Eye (tissue), 1 donor: ENCODE measurements at places on chromosomes 4 and X.

DNA sequence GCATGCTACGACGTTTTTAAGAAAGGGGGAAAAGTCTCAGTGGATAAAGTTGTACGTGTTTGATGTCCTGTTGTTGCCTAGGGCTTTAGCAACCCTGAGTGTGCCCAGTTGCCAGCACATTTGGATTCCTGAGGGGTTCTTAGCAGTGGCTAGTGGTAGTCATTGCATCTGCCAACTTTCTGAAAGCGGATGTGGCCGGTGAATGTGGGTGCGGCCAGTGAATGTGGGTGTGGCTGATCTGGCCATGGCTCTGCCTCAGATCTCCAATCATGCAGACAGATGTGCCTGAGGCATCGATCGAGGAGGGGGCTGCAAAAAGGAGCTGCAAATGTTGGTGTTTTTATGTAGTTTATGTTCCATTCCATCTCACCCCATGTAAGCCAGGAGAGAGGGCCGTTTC, 41.5 kb upstream of the FAT1 start:
- peak; percentile 46 for DNase-seq

DNA sequence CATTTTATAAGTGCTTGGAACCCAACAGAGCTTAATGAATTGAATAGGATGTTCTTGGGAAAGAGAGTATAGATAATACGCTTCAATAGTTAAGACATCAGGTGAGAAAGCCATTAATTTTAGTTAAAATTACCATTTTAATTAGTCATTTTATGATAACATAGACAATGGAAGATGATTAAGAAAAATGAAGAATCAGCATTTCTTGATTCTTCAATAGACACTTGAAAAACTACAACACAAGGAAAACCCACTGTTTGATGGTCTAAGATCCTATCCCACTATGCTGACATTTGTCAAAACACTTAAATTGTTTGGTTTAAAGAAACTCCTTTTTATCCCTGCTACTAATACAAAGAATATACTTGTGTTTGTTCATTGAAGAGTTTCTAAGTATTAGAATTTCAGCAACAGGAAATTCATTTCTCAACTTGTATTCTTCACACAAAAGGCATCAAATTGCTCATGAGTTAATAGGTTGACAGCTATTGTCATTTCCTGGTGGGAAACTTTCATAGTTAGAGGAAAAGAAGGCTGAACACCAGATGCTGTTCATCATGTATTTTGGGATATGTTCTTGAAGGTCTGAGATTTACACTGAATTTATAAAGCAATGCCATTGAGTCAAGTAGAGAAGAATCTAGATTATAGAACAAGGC, 9.6 kb upstream of the CXCL2 start:
- DNase-seq: peak; percentile 86

- no peak for DNase-seq
Measured at GRCh38 chr4:24798036-24798610, 2.8 kb downstream of the SOD3 start.

GRCh38 chr4:147863808-147864472, 132.1 kb downstream of the ARHGAP10 start:
- no peak for DNase-seq

DNA sequence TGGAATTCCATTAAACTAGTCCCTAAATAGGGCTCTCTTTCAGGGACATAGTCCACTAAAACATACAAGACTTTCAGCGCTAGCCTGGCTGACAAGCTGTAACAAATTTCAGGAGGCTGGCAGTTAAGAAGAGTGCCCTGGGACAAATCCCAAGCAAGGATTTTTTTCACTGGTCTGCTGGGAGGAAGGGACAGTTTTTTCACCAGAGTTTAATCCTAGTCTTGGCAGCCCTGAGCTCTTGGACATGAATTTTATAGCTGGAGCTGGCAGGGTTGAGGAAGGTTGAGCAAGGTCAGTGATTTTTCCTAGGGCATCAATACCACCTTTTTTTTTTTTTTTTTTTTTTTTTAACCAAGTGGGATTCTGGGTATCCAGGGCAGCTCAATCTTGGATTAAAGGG, 184.4 kb downstream of the SH2D1A start:
- DNase-seq: no peak

DNA sequence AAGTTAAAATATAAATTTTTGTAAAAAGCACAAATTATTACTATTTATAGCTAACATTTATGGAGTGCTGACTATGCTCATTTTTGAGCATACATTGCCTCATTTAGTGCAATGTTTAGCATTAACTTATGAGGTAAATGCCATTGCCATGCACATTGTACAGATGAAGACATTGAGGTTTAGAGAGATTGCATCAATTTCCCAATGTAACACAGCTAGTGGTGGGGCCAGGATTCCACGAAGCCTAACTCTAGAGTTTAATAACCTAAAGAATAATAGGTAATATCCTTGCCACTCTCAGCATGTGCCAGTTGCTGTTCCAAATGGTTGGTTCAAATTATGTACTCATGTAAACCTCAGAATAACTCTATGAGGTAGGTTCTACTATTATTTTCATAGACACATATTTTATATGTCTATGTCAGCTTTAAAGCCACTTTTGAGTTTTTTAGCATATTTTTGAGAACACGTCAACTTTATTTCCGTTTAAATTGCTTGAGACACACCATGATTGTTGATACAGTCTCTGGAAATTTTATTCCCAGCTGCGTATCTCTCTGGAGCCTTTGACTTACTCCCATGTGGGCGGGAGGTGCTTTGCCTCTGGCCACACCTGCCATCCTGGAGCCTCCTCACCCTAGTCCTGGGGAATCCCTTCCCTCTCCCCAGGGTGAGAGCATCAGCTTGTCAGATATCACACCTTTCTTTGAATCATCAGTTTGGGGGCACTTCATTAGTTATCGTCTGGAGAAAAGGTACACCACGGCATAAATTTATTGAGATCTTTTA, 10.8 kb upstream of the ADH1A start:
- no peak for DNase-seq

DNA sequence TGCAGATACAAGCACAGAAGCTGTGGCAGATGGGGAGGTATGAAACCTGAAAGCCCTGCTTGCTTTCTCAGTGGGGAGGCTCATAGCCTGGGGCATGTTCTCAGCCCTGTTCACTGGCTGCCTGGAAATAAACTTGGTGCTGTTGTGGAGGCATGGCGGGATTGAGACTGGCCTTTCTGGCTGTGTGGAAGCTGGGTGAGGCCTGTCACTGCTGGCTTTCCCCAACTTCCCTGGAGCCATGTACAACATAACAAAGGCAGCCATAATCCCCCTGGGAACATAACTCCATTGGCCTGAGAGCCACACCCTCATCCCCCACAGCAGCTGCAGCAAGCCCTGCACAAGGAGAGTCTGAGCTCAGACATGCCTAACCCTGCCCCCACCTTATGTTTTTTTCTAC, 237.7 kb upstream of the TLL1 start:
- DNase-seq: no peak

- no peak for DNase-seq
Measured at GRCh38 chr4:109231331-109231730, 71.1 kb downstream of the COL25A1 start.

DNA sequence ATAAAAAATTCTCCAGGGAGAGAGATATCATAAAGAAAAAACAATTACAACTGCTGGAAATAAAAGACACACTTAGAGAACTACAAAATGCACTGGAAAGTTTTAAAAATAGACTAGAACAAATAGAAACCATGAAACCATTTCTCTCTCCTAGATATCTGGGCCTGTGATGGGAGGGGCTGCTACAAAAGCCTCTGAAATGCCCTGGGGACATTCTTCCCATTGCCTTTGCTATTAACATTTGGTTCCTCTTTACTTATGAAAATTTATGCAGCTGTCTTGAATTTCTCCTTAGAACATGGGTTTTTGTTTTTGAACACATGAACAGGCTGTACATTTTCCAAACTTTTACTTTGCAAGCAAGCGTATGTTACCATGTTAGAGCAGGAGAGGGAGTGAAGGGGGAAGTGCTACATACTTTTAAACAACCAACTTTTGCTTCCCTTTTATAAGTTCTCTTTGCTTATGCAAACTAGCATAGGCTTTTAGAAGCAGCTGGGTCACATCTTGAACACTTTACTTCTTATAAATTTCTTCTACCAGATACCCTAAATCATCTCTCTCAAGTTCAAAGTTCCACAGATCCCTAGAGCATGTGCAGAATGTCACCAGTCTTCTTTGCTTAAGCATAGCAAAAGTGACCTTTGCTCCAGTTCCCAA, 47.9 kb upstream of the PACRGL start:
- no peak for DNase-seq

GRCh38 chrX:55159551-55159950, 60.6 kb upstream of the PAGE5 start:
- DNase-seq: no peak

DNA sequence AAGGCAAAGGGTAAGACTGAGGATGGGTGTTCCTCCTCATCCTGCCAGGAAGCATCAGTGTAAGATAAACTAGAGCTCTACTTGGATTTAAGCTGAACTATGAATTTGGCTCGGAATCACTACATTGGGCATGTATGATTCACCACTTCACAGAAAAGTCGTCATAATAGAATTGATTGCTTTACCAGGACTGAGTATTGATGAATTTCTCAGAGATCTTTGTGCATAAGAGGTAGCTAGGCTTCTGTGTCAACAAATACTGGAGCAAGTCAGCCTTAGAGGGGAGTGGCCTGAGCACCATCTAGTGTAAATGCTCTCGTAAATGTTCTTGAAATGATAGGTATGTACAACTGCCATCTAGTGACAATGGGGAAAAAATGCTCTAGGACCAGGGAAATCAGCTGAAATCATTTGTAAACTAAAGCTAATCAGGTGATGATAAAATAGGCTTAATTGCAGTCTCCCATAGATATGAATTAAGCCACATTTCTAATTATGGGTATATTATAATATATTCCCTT, 309.5 kb upstream of the FMR1 start:
- DNase-seq: peak; percentile 1

DNA sequence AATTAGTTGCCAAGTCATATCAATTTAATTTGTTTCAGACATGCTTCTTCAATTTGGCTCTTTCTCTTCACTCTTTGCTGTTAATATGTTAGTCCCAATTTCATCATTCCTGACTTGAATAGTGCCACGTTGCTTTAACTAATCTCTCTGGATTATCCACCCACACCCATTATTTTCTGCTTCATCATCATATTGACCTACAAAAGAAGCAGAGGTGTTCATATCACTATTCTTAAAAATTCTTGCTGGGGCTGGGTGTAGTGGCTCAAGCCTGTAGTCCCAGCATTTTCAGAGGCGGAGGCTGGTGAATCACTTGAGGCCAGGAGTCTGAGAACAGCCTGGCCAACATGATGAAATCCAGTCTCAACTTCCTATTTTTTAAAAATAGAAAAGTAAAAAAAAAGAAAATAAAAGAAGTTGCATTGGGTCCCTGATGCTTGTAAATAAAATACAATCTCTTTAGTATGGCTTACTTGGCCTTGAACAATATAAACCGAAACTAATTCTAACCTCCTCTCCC, 65.7 kb upstream of the KCNIP4 start:
- DNase-seq: no peak

DNA sequence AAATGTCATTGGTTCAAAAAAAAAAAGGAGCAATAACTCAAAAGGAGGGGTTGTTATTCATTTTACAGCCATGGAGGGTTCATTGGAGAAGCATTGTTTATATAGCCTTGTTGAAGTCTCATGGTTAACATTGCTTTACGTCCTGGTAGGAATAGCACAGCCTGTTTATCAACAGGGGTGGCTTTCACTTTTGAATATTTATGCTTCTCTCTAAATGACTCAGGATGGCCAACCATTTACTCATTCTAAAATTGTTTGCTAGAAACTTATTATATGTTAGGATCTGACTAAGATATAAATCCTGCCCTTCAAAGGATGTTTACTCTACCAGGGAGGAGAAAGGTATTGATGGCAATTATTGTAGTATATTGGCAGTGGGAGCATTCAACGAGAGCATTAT, 534.1 kb upstream of the GALNTL6 start:
- no peak for DNase-seq

GRCh38 chrX:39736216-39737211, 361.2 kb downstream of the BCOR start:
- DNase-seq: no peak

- no peak for DNase-seq
Measured at GRCh38 chr4:81664079-81664478, 192.4 kb upstream of the RASGEF1B start.

- DNase-seq: peak; percentile 74
Measured at GRCh38 chrX:41922431-41923151, 763 bp downstream of the CASK start.

DNA sequence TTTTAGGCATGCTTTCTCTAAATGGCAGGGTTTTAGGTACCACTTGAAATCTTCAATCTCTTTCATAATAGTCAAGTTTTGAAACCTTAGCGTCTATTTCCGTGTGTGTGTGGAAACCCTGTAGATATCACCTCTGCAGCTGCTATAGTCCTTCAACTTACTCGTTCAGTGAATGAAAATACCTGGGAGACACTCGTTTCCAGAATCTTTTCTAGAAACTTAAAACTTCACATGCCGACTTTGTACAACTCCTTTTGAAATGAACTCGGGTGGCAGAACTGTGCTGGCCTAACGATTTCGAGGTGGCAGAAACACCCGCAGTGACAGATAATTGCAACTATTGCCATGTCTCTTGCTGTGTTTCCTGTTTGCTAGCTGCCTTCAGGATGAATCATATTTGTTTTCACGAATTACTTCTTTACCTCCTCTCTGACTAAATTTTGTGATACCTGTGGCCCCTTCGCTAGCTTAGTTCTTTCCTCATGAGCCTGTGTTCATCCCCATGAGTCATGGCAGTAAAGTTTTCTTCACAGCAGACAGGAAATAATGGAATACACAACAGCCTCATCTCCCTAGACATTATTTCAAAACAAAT, 104.7 kb upstream of the SMIM10 start:
- no peak for DNase-seq

DNA sequence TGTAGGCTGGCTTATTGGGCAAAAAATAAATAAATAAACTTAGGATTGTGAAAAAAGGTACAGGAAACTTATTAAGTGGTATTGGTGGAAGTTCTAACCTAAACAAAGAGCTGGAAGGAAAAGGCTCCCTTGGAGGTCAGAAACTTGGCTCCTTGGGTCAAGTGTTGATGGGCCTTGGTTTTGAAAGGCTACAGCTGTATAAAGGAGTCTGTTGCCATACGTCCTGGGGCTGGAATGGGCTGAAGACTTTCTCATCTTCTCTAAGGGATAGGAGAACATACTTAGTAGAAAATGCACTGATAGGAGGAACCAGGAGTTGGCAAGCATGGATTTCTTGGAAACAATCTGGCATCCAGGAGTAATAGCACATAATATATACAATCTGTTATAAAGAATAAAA, 56.6 kb downstream of the PDLIM5 start:
- DNase-seq: no peak

GRCh38 chr4:137610960-137611359, 78.7 kb upstream of the PCDH18 start:
- no peak for DNase-seq
